Umbilical cord (tissue), 2 donors: ENCODE measurements at places on chromosomes 6 and 20.

DNA sequence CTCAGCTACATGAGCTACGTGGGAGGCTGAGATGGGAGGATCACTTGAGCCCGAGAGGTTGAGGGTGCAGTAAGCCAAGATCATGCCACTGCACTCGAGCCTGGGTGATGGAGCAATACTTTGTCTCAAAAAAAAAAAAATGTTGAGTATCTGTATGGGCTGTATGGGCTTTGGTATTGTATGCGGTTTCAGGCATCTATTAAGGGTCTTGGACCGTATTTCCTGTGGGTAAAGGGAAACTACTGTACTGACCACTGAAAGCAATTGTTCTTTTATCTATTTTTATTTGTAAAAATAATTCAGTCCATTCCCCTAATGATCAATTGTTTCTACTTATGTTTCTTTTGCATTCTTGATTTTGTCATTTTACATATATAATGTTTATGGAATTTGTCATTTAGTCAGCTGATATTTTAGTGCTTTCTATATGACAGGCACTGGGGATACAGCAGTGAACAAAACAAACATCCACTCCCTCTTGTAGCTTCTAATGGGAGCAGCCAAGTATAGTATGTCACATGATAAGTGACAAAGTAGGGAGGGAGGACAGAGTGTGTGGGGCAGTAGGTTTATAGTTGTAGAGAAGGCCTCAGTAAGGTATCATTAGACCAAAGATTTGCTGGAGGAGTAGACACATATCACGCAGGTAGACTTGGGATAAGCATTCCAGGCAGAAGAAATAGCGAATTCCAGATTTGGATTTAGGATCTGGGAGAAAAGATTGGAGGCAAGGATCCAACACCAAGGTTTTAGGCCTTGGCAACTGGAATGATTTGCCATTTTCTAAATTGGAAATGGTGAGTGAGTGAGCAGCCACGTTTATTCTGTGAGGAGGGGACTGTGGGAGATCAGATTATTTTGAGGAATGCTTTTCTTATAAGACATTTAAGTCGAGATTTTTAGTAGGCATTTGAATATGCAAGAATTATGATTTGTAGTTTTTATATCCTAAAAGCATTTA is 6.0 kb downstream of the PCMT1 start:
- DNase-seq = no peak

DNA sequence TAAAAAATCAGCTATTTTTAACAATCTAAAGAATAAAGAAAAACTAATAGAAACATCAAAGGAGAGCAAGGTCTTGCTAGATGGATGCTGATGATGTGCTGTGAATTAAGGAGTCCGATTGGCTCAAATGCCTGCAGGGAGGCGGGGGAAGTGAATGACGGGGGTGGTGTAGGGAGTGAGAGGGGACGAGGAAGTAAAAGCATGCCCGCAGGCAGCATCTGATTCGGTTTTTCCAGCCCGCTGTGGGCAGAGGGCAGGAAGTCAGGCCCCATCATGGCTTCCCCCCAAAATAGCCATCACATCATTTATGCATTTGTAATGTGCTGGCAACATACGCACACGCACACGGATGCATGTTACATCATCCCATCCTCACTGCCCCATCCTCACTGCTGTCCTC is 10.3 kb downstream of the RSPO4 start:
- no peak for DNase-seq

DNA sequence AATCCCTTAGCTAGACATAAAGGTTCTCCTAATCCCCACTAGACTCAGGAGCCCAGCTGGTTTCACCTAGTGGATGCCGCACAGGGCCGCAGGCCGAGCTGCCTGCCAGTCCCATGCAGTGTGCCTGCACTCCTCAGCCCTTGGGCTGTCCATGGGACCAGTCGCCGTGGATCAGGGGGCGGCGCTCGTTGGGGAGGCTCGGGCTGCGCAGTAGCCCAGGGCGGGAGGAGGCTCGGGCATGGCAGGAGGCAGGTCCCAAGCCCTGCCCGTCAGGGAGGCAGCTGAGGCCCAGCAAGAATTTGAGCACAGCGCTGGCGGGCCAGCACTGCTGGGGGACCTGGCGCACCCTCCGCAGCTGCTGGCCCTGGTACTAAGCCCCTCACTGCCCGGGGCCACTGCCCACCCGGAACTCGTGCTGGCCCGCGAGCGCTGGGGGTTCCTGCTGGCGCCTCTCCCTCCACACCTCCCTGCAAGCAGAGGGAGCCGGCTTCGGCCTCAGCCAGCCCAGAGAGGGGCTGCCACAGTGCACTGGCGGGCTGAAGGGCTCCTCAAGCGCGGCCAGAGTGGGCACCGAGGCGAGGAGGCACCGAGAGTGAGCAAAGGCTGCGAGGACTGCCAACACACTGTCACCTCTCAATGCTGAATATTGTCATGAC is 307.8 kb downstream of the C6orf118 start:
- no peak for DNase-seq

GRCh38 chr6:29759457-29759856 is 36.2 kb downstream of the HLA-F start:
- no peak for DNase-seq

GRCh38 chr20:42611889-42612837 is 577.5 kb downstream of the PTPRT start:
- peak; percentile 20 for DNase-seq

DNA sequence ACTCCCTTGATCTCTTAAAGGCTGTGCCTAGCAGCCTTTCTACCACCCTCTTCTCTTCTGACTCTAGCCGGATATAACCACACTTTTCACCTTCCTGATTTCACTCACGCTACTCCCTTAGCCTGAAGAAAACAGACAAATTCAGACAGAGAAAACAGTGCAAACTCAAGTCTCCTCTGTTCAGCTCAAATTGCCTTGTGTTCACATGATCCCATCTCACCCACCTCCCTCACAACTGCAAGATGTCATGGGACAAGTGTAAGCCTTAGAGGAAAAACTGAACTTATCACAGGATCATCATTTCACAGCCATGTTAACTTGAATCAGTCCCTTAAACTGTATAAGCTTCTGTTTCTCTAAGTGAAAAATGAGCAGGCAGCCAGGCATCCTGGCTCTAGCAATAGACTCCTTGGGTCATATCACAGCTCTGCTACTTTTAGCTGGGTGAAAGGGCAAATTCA is 66.5 kb upstream of the TENT5A start:
- peak; percentile 84 for DNase-seq

- no peak for DNase-seq
These were observed 104.6 kb upstream of the AKIRIN2 start for GRCh38 chr6:87806635-87807034.

GRCh38 chr6:80742481-80742880 is 636.0 kb downstream of the BCKDHB start:
- peak; percentile 39 for DNase-seq

DNA sequence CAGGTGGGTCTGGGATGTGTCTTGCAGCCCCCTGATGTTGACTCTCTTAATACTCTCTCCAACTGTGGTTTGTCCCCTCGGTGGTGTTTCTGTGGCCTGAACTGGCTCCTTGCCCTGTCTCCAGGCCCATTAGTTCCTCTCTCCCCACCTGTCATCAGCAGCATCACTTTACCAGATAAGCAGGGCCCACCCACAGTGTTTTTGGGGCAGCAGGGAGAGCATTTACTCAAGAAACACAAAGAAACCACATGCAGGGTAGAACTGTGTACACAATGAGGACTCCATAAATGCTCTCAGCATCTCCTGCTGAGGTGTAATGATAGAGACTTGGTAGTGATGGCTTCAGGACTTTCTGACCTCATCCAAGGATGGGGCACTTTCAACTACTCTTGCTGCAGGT is 20.2 kb upstream of the MRPS18A start:
- no peak for DNase-seq

DNA sequence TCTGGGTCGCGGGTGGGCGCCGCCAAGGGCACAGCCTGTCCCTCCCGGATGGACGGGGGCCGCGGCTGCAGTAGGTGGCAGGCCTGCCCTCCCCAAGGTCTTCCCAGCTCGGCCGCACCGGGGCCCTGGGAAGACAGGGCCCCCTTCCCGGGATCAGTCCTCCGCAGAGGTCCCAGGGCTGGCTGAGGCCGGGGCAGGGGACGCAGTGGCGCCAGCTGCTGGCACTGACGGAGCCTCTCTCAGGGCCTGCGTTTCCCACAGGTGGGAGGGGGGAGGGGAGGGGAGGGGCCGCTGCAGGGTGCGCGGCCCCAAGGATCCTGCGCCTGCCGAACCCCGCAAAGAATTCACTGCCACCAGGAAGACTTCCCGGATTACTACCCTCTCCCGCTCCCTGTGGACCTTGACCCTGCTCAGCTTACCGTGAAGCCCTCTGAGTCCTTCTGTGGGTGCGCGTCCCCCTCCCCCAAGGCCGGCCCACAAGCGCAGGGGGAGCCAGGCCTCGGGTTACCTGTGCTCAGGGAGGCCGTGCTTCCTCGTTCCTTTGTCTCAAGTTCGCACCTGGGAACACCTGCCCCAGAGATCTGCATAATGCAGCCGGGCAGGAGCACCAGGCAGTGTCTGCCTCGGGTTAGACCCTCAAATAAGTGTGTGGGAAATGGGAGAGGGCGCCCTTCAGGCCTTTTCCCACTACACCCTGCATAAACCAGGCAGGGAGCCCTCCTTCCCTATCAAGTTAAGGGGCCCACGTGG is 5.1 kb downstream of the LZTS3 start:
- no peak for DNase-seq

DNA sequence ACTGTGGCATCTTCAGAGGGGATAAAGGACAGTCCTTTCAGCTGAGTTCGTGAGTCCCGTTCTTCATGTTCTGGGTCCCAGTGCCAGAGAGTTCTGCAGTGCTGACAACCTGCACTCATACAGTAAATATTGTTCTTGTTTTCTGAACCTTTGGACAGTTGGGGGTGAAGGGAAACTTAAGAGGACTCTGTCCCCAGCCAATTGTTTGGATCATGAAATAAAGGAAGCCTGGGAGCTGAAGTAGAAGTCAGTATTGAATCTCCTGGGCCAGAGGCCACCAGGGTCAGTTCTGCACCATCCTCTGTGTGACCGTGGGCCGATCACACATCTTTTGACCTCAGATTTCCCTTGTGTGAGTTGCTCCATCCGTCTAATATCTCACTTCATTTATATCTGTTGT is 3.2 kb downstream of the SLC2A12 start:
- DNase-seq = no peak

DNA sequence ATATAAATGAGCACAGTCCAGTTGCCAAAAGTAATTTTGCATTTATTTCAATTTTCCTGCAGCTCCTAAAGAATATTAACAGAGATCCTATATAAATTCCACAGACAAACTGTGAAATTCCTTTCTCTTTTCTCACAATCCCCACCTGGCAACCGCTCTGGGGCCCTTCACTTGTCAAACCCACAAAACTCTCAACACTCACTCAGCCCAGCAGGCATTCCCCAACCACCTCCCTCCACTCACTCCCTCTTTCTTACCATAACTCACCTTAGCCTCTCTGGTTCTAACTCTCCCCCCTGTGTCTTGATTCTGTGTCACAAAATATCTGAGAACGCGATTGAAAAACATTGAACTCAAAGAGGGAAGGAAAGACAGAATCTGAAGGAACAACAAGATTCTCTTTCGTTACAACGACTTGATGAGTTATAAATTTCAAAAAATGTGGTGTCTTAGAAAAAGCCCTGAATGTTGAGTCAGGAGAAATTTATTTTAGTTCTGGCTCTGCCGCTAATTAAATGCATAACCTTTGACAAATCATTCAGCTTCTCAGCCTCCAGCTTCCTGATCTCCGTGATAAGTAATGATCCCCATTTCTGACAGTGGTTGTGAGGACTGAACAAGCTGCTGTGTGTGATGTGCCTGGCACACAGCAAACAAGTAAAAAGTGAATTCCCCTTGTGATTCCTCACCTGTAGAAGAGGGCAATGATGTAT is 87.9 kb downstream of the UNC5CL start:
- no peak for DNase-seq

DNA sequence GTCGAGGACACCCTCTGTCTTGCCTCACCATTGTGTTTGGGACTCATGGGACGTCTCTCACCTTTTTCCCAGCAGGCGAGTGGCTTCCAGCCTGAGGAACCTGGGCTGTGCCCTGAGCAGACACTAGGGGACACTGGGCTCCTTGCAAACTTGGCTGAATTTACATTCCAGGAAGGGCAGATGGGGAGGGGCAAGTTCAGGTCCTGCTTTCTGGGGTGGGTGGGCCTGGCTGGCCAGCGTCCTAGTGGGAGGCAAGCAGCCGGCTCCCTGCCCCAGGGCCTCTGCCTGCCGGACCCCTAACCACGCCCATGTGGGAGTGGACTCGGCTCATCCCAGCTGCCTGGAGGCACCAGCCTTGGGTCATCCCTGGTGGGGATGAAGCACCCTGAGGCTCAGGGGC is 48.2 kb upstream of the MLN start:
- DNase-seq = peak; percentile 61

- DNase-seq = no peak
These were observed 121.2 kb downstream of the SIM1 start for GRCh38 chr6:100343316-100344077.

- DNase-seq = no peak
These were observed 55.6 kb upstream of the FOXC1 start for GRCh38 chr6:1554141-1554475.

DNA sequence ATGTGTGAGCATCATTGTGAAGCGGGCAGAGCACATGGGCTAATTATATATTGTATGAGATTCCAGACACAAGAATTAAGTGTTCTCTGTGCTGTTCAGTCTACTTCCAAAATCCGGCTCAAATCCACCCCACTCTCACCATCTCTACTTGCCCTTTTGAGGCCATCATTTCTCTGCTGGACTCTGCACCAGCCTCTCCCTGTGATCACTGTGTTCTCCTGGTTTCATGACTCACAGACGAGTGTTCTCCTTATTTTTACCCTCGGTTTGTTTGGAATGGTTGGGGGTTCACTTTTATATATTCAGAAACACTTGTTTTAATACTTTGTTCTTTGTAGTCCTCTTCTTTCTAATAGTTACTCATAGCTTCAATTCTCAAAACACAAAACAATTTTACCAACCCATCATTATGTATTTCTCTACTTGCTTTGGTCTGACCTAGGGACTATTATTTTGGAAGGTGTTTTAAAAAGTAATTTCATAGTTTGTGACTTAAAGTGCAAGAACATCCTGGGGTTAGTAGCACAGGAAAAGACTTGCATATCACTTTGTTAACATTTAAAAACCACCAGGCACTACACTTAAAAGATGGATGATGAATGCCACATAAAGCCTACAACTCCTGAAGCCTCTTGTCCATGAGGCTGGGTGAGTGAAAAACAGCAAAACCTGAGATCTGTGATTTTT is 82.7 kb downstream of the UST start:
- DNase-seq = no peak

DNA sequence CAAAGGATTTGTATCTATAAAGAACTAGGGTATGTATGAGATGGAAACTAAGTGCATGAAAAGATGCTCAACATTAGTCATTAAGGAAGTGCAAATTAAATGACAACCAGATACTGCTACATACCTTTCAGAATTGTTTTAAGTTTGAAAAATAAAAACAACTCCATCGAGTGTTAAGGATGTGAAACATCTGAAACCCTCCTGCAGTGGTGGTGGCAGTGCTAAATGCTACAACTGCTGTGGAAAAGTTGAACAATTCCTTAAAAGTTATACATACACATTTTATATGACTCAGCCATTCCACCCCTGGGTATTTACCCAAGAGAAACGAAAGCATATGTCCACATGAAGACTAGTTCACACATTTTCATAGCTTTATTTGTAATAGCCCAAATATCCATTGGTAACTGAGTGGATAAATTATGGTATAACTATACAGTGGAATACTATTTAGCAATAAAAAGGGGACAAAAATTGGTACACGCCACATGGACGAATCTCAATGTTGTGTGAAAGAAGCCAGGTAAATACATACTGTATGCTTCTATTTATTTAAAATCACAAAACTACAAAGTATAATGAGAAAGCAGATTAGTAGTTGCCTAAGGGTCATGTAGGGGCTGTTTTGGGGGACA is 10.6 kb downstream of the ARMH2 start:
- no peak for DNase-seq

GRCh38 chr6:48525849-48526248 is 414.9 kb upstream of the PTCHD4 start:
- peak; percentile 52 for DNase-seq

- DNase-seq = no peak
These were observed 108.9 kb upstream of the CST7 start for GRCh38 chr20:24840121-24840713.
